ENCODE measurements at places on chromosomes 1 and 21.

- DNase-seq: no peak
These were observed 46.4 kb downstream of the ELF3 start for GRCh38 chr1:202056644-202057334.

DNA sequence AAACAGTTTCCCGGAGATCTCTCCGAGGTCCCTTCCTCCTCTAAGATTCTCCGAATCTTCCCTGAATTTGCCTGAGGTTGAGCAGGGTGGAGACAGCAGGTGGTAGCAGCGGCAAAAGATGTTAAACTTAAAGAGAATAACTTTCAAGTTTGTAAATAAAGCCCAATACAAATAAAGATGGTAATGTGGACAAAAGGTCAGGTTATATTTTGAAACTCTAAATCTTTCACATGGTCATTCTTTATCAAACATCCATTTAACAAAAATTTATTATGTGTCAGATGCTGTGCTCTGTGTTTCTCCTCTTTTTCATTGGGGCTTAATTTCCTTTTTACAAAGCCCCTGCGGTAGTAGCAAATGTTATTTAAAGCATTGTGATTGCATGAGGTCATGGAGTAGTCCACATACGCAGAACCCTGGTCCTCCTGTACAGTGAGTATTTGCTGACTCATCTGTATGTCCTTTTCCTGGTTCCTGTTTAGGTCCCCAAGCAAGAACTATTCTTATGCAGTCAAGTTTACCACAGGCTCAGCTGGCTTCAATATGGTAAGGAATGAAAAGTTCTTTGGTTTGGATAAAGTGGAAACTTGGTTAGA is 119.2 kb downstream of the ITSN1 start:
- DNase-seq: no peak

- DNase-seq: no peak
These were observed 28.5 kb upstream of the ABCG1 start for GRCh38 chr21:42190486-42190863.

DNA sequence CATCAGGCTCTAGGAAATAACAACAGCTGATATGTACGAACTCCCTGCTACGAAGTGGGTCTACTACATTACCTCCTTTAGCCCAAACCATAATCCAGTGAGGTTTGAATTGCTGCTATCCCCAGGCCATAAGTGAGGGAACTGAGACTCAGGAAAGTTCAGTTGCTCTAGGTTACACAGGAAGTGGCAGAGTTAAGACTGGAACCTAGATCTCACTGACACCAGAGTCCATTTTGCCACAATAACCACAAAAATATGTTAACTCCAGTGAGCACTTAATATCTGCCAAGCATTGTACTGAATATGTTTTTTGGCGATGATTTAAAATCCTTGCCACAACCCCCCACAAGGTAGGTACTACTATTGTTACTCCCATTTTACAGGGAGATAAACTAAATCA is 8.9 kb upstream of the TADA1 start:
- no peak for DNase-seq

DNA sequence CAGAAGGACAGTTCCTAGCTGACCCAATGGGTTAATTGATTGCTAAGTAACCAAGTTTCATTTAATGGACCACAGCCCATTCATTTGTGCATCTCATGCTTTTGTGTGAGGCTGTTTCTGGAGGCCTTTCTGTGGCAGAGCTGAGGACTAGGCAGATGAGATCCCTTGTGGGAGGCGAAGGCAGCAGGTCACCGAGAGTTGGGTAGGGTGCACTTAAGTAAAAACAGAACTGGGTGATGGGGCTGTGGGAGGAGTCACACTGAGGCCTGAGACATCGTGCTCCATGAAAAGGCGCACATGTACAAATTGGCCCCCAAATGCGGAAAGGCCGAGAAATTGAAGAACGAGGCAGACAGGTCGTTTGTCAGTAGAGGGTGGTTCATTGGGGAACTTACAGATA is 60.9 kb downstream of the S100B start:
- DNase-seq: no peak

- no peak for DNase-seq
These were observed 858.0 kb downstream of the USP25 start for GRCh38 chr21:16587681-16588375.

- DNase-seq: no peak
These were observed 491.6 kb upstream of the C1orf87 start for GRCh38 chr1:60564916-60565750.

- DNase-seq: no peak
These were observed 1.4 kb downstream of the NIT1 start for GRCh38 chr1:161119092-161119903.

DNA sequence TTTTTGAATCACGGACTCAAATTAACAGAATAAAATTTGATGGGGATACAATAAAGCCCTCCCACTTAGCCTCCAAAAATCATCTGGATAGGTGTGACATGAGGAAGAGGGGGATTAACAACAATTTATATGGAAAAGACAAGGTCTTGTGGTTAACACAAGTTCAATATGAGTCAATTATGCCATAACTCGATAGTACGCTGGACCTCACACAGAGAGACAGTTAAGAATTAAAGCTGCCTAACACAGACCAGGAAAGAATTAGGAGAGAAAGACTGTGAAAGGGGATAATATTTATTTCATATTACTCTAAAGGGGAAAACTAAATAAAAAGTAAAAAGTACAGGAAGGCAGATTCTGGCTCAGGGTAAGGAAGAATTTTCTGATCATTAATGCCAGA is 243.7 kb upstream of the LYPLAL1 start:
- DNase-seq: no peak

DNA sequence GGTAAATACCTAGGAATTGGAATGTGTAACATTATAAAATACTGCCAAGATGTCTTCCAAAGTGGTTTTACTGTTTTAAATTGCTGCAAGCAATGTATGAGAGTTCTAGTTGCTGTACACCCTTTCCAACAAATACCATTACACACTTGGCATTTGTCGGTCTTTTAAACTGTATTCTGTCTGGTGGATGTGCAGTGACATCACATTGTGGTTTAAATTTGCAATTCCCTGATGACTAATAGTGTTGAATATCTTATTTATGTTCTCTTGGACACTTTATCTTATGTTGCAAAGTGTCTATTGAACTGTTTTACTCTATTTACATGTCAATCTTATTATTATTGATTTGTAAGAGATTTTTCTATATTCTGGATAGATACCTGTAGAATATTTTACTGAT is 561.2 kb upstream of the B3GALT2 start:
- no peak for DNase-seq

DNA sequence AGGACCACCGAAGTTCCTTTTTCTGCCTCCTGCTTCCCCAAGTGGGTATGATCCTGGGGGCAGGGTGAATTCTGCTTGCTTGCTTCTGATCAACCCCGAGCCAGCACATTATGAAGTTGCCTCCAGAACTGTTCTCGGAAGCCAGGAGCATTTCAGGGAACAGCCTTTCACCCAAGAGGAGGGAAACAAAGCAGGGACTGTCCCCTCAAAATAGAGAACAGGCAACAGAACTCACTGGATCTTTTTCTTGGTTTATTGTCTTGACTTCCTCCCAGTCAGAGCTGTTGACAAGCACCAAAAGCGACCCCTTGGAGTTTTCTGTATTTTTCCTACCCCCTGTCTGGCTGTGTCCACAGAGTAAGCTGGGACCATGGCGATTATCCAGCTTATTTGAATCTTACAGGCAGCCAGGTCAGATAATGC is 258.3 kb upstream of the SGIP1 start:
- no peak for DNase-seq

- no peak for DNase-seq
These were observed 323.3 kb downstream of the KCTD3 start for GRCh38 chr1:215890438-215890837.

DNA sequence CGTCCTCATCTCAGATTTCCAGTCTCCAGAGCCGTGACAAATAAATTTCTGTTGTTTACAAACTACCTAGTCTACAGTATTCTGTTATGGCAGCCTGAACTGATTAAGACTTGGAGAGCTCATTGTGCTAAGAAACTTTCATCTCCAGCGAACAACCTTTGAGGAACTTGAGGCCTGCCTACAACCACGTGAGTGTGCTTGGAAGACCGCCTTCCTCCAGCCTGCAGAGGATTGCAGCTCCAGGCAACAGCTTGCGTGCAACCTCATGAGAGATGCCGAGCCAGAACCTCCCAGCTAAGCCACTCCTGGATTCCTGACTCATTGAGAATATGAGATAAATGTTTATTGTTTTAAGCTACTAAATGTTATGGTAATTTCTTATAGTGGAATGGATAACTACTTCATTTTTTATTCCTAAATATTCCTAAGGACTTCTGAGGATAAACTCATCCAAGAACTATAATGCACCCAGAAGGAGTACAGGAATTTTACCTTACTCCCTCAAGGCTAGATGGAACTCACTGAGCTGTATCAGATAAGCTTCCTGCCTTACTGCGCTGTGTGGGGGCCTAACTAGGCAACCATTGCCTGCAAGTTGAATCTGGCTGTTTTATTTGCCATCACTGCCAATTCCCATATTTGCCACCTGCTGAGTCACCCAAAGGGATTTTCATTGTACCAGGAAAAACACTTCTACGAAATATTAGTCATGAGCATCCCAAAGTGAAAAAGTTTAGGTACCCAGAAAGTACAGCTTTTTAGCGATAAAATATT is 17.6 kb downstream of the FAM177B start:
- no peak for DNase-seq

- DNase-seq: no peak
These were observed 23.3 kb downstream of the ACOT11 start for GRCh38 chr1:54571326-54571725.

DNA sequence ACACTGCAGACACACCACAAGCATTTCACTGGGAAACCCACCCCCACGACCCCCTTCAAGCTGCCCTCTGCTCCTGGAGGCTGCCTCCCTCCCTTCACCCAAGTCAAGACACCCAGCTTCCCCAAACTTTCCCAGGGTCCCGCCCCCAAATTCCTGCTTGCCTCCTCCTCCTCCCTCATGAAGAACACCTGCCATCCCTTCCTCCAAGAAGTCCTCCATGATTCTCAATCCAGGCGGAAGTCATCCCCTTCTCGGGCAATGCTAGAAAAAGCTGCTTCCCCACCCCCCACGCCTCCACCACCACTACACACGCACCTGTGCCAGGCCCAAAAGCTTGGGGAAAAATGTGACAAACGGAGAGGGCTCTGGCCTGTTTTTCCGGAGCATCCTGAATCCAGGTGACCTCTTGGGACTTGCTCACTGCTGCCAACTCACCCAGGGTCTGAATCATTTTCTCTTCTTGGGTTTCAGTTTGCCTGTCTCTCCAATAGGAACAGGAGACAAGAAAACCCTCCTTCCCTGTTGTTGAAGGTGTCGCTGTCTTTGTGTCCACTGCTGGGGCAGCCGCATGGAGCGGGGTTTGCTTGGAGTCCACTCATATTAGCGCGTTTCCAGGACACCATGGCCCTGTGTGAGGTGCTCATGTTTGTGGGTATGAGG is 101.0 kb upstream of the CASZ1 start:
- DNase-seq: no peak

GRCh38 chr1:201108614-201109013 is 3.6 kb downstream of the CACNA1S start:
- no peak for DNase-seq

- DNase-seq: no peak
These were observed 122.1 kb downstream of the EDEM3 start for GRCh38 chr1:184632415-184633175.

DNA sequence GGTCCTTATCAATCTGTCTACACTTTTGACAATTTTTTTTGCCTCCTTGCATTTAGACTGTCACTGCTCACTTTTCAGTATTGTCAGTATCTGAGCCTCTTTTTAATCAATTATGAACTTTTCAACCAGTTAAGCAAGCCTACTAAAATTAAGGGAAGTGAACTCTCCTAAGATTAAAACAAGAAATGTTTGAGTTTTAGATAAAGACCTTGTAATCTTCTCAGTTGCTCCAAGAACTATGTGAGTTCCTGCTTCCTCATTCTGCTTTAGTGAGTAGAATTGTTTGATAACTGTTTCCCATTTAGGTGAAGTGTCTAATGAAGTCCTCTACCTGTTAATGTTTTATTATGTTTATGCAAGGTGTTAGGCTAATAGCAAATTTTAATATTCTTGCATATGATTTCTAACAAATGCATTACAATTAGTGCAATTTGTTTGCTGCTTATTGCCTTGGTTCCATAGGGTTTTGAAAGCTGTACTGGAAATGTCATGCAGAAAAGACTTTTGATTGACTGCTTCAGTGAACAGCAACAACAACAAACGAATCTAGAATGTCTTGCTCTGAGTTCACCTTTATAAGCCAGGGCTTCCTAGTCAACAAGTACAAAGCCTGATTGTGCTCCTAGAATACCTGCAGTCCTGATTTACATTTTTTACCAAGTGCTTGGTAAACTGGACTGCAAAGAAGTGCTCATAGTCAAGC is 40.9 kb downstream of the PLA2G4A start:
- DNase-seq: no peak

DNA sequence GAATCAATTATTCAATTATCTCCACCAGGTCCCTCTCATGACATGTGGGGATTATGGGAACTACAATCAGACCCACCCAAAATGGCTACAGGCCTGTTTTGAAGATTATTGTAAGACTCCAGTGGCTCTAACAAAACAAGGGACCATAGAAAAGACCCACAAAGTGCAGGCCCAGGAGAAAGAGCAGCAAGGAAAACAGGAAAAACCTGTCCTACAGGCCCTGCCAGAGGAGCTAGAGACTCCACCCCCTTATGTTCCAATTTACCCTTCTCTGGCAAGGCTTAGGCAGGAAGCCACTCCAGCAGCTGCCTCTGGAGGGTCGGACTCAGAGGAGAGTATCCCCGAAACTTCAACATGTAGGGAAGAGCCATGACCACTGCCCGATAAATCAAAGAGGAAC is 96.5 kb downstream of the LIPI start:
- DNase-seq: no peak

DNA sequence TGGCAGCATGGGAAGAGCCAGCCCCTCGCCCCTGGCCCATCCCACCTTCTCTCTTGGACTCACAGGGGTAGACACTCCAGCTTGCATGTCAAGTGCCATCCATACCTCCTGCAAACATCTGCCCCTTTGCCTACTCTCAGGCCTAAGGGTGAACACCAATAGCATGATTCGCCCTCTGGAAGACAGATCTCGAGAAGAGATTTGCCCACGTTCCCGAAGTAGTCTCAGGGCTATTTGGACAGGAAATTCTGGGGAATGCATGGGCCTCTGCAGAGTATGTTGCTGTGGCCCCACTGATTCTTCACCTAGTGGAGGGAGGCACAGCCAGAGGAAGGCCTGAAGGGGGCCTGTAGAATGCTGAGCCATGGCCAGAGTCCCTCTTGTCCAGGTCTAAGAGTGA is 29.8 kb upstream of the DNASE2B start:
- no peak for DNase-seq

GRCh38 chr1:85060038-85060437 is 11.7 kb upstream of the MCOLN3 start:
- DNase-seq: no peak

Measured in esophagus squamous epithelium (tissue), 5 donors.